CD4-positive, alpha-beta T cell treated with Interferon gamma for 1 hour (primary cell): ENCODE measurements at places on chromosomes 12 and 14.

DNA sequence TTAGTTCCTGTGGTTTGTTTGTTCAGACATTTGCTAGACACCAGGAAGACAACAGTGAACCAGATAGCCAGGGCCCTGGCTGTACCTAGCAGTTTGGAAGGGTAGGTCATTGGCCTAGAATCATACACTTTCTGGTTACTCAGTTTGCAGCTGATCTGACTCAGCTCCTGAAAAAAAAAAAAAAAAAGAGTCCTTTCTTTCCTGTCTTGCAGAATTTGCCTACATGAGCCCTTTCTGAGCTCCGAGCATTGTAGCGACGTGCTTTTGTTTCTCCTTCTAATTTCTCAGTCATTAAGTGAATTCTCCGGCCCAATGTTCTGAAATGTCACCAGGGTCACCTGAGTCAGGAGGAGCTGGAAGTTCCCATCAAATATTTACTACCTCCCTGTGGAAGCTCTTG, 2.4 kb downstream of the CABP1 start:
- no peak for DNase-seq

- no peak for DNase-seq
These were observed 380.1 kb downstream of the NOVA1 start for GRCh38 chr14:26217778-26218177.

GRCh38 chr12:29639893-29640495, 142.5 kb upstream of the OVCH1 start:
- DNase-seq: no peak

GRCh38 chr12:16370096-16370495, 22.7 kb downstream of the MGST1 start:
- DNase-seq: no peak

GRCh38 chr14:91295276-91295845, 50.9 kb upstream of the GPR68 start:
- DNase-seq: no peak

DNA sequence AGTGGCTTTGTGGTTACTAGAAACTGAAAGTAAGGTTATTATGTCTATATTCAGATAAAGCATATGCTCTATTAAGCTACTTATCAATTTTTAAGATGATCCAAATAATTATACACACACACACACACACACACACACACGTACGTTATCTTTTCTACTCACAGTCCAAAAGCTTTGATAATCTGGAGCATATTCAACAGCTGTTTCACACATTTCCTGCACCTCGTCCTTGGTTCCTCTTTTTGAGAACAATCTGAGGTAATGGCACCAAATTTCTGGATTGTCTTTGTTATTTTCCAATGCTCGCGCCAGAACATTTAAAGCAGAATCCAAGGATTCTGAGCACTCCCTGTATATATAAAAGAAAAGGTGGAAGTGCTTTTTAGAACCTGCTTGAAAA, 37.5 kb downstream of the ZFC3H1 start:
- DNase-seq: no peak

DNA sequence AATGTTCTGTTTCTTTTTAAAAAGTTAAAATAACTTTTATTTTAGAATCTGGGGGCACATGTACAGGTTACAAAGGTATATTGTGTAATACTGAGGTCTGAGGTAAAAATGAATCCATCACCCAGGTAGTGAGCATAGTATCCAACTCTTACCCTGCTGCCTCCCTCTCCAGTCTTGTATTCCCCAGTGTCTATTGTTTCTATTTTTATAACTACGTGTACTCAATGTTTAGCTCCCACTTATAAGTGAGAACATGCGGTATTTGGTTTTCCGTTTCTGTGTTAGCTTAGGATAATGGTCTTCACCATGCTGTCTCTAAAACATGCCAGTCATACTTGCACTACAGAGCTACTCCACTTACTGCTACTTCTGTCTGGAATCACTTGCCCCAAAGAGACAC, 8.4 kb downstream of the FBXO33 start:
- no peak for DNase-seq

DNA sequence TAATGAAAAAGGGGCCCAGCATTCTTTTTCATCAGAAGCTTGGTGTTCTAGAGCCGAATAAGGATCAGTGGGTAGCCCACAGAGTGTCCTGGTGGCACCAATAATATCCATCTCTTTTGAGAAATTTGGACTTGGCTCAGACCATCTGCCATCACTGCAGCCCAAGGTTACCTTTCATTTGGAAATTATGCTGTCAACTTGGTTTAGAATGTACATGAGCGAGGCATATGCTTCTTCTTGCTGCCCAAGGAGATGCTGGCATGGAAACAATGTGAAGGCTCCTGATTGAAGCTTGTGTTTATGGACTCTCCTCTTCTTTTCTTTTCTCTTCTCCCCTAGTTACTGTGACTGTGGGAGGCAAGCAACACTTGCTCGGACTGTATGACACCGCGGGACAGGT, 50.0 kb downstream of the GPHB5 start:
- no peak for DNase-seq

- no peak for DNase-seq
These were observed 334.3 kb upstream of the OR4E1 start for GRCh38 chr14:22007784-22008412.

DNA sequence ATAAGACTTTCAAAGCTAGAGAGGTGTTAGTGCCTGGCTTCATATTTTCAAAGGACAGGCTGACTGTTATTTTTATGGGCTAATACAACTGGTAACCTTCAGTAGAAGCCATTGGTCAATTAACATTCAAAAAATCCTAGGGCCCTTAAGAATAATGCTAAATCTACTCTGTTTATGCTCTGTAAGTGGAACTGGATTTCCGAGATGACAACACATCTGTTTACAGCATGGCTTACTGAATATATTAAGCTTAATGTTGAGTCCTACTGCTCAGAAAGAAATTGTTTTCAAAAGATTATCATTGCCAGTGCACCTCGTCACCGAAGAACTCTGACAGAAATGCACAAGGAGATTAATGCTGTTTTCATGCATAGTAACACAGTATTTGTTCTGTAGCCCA, 239.9 kb downstream of the TMTC2 start:
- DNase-seq: no peak

GRCh38 chr14:73217411-73217810, 19.9 kb upstream of the PAPLN start:
- no peak for DNase-seq

- DNase-seq: no peak
These were observed 62.5 kb downstream of the ETNK1 start for GRCh38 chr12:22687361-22688076.

DNA sequence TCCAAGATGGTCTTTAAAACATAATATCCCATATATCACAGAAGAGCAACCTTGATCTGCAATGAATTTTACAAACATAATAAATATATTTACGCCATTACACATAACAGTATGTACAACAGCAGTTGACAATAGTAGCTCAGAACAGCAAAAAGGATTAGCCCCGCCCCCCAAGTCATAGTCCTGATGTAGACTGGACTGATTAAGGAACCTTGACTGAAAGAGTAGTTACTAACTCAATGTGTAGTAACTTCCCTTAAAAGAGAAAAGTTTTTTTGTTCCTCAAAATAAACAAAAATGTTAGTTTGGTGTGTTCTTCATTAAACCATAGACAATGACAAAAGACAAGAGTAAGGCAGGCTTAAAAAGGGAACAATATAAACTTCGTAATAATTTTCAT, 44.5 kb downstream of the GTF2A1 start:
- DNase-seq: peak; percentile 15

- DNase-seq: no peak
These were observed 57.0 kb upstream of the NPFF start for GRCh38 chr12:53564278-53564677.

DNA sequence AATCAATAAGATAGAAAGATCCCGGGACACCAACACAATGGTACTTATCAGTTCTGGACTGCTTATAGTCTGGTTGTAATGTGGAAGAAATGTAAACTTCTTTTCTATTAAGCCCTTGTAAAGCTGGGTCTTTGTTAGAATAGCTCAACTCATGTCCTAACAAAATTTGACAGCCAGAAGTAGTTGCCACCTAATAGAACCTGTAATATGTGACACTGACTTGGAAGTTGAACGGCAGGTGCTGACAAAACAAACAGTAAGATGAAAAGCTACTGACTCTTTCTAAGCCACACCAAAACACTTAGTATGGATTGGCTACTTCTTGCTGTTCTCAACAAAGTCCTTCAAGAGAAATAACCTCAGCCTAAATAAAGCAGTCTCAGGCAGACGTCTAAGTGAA, 56.6 kb downstream of the KIF21A start:
- DNase-seq: no peak

- no peak for DNase-seq
These were observed 67.3 kb downstream of the GSC start for GRCh38 chr14:94702629-94703028.

DNA sequence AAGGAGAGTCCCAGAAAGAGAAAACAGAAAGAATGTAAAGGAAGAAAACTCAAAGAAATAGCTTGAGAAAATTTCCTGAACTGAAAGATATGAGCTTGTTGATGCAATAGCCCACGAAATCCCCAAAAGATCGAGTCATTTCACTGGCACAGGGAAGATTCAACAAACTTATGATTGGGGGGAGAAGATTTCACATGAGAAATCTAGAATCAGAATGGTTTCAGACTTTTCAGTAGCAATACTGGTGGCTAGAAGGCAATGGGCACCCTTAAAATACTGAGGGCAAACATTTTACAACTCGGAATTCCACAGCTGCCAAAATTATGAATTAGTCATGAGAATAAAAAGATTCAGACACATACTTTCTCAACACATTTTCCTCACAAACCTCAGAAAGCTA, 8.9 kb upstream of the KRT7 start:
- DNase-seq: no peak

DNA sequence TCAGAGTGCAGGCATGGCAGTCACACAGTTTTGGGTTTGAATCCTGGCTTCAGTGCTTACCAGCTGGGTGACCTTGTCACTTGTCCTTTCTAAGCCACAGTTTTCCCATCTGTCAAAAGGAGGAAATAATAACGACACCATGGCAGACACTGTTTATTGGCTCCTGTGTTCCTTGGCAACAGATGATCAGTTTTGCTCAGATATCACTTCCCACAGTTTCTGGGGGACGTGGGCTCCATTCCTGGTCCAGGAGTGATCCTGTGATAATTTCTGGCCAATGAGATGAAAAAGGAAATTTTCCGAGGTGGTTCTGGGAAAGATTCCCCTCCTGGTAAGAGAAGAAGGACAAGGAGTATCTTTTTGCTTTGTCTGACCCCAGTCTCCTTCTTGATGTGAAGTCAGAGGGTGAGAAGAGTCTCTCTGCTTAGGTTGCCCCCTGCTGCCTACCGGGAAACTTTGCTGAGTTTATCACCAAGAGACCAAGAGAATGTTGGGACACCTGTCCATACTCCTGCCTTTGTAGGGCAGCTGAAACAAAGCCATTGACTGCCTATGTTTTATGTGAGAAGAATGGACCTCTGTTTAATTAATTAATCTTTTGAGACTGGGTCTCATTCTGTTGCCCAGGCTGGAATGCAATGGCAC, 178.9 kb upstream of the NRXN3 start:
- no peak for DNase-seq

DNA sequence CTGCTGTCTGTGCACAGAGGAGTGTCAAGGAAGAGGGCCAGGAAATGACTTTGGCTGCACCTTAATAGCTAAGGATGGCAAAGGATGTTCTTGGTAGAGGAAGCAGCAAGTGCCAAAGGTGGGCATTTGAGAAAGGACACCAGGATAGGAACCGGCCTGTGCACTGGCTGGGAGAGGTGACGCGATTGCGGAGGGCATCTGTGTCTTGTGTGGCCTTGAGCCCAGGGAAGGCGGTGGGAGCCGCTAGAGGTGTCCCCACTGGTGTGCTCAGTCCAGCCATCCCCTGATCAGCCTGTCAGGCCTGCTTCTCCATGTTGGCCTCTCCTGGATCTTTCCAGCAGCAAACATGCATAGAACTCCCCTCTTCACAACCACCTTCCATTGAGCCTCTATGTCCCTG, 30.2 kb downstream of the PAPLN start:
- DNase-seq: no peak

DNA sequence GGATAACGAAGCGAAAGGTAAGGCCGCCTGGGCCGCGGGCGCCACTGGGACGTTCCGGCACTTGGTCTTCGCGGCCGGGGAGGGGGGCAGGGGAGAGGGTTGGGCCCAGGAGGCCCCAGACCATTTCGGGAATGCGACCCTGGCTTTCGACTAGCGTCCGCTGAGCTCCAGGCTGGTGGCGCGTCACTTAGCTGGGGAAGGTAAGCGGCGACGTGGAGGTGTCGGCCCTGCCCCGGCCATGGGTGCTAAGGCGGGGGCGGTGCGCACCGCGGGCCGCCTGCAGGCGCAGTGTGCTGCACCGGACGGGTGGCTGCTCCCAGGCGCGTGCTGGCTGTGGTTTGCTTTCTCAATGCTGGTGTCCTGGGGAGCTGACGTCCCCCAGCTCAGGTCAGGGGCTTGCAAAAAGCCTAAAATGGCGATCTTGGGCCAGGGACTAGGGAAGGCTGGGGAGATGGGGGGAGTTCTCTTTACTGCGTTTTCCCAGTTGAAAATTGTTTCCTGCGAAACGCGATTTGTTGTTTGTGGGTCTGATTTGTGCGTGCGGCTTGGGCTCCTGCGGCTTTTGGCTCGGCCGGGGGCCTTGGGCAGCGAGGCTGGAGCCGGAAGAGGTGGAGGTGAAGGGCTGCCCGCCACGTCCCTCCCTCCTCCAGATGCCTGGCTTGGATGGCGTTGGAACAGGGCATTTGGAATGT, 1.2 kb downstream of the HOXC10 start:
- DNase-seq: no peak

GRCh38 chr12:95857156-95857555, 1.6 kb upstream of the SNRPF start:
- DNase-seq: no peak

DNA sequence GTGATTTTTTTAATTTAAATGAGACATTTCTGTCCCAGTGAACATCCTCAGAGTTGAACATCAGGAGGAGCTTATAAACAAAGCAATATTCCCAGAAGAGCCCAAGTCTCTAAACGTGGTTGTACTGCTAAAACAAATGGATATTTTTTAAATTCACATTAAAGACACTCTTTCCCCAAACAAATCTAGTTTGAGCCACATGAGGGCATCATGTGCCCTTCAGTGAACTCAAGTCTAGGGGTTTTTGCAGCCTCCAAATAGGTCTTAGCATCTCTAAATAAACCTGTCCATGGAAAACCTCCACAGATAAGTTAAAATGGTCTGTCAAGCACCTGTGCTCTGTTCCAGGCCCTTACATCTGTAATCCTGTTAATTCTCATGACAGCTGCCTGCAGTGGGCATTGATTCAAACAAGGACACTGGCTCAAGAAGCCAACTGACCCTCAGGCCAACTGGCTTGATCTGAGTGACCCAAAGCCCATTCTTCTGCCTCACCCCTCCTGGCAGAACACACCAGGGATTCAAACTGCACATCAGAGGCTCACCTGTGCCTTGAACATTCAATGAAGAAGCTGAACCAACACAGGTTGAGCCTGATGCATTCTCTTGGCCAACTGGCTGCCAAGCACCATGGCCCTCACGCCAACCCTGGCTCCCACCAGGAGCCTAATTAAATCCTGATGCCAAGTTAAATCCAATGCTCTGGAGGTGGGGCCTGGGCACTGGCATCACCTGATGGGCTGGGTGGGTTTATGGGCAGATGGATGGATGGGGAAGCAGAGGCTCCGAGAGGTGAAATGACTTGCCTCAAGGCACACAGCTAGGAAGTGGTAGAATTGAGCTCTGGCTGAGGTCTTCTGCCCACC, 8.6 kb downstream of the ISCU start:
- no peak for DNase-seq
